Stimulated activated CD8-positive, alpha-beta memory T cell treated with anti-CD3 and anti-CD28 coated beads, Interleukin-7, amount 100 ng/mL, for 1 hour (primary cell): ENCODE measurements at places on chromosomes 7 and 10.

GRCh38 chr10:4382811-4383210 is 443.2 kb upstream of the AKR1E2 start:
- no peak for DNase-seq

- DNase-seq = no peak
Measured at GRCh38 chr10:101575580-101576210, 12.4 kb downstream of the POLL start.

DNA sequence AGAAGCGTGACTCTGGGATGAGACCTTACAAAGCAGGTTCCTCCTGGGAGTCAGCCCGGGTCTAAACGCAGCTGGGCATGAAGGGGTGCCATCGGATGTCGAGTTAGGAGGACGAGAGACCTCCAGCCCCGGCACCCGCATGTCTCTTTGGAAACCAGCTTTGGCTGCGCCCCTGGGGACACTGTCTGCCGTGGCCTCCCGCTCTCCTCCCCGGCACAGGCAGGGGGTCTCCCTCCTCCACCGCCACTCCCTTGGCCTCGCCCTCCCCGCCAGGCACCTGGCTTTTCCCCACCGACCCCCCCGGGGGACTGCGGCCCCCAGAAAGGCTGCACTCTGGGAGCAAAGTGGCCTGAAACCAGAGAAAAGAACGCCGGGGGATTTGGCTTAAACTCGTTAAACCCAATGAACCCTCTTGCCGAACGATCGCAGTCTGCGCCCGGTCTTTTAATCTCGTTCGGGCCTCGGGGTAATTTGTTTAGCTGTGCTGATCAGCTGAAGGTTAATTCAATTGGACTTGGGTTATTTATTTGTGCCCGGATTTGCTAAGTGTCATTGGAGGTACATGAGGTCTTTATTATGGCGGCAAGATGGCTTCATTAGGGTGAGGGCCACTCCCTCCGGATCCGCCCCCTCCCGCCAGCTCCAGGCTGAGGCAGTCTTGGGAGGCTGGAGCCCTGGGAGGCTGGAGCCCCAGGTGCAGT is 16.4 kb upstream of the PSMG3 start:
- no peak for DNase-seq

DNA sequence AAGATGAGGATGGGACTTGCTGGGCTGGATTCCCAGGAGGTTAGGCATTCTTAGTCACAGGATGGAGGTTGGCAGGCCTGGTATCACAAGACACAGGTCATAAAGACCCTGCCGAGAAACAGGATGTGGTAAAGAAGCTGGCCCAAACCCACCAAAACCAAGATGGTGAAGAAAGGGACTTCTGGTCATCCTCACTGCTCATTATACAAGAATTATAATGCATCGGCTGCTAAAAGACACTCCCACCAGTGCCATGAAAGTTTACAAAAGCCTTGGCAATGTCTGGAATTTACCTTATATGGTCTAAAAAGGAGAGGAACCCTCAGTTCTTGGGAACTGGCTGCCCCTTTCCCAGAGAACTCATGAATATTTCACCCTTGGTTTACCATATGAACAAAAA is 345.5 kb upstream of the POM121L12 start:
- no peak for DNase-seq

- no peak for DNase-seq
Measured at GRCh38 chr10:2618690-2619089, 448.7 kb upstream of the PFKP start.

DNA sequence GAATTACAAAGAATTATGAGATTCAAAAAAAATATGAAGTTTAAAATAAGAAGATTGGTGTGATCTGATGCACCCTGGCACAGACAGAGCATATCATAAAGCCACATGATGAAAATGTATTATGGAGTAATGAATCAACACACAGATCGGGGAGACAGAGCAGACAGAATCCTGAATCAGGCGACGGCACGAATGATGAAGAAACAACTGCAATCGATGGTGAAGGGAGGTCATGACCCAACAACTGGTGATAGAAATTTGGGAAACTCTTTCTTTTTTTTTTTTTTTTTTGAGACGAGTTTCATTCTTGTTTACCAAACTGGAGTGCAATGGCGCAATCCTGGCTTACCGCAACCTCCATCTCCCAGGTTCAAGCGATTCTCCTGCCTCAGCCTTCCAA is 1054.0 kb downstream of the TYW1 start:
- DNase-seq = no peak

GRCh38 chr7:149638566-149639320 is 134.6 kb downstream of the ZNF467 start:
- no peak for DNase-seq
